IgD-negative memory B cell (primary cell): ENCODE measurements at places on chromosomes 3 and 15. TPM values are rescaled to one million over a fixed set of nuclear protein-coding genes. Genes with fewer than 3 reads are reported as not detected.

Gene DUOXA2
- polyA plus RNA-seq: not detected

Gene CACNA2D2
- polyA plus RNA-seq: 0.11 TPM

Gene GRIP2
- polyA plus RNA-seq: not detected

Gene DNAJC17
- polyA plus RNA-seq: 34.0 TPM

Gene PPARG
- polyA plus RNA-seq: not detected

Gene FURIN
- polyA plus RNA-seq: 9.7 TPM

Gene AQP9
- not detected for polyA plus RNA-seq

Gene CHRNA5
- 0.95 TPM for polyA plus RNA-seq

Gene WDR93
- polyA plus RNA-seq: not detected

Gene ACAN
- not detected for polyA plus RNA-seq

Gene GNAT1
- not detected for polyA plus RNA-seq

Gene ADGRG7
- polyA plus RNA-seq: not detected

Gene SI
- polyA plus RNA-seq: not detected

Gene ACTRT3
- 0.20 TPM for polyA plus RNA-seq

Gene MLF1
- polyA plus RNA-seq: not detected
